ENCODE measurements at places on chromosomes 7 and 10. TPM values are rescaled to one million over a fixed set of nuclear protein-coding genes. Genes with fewer than 3 reads are reported as not detected.

DNA sequence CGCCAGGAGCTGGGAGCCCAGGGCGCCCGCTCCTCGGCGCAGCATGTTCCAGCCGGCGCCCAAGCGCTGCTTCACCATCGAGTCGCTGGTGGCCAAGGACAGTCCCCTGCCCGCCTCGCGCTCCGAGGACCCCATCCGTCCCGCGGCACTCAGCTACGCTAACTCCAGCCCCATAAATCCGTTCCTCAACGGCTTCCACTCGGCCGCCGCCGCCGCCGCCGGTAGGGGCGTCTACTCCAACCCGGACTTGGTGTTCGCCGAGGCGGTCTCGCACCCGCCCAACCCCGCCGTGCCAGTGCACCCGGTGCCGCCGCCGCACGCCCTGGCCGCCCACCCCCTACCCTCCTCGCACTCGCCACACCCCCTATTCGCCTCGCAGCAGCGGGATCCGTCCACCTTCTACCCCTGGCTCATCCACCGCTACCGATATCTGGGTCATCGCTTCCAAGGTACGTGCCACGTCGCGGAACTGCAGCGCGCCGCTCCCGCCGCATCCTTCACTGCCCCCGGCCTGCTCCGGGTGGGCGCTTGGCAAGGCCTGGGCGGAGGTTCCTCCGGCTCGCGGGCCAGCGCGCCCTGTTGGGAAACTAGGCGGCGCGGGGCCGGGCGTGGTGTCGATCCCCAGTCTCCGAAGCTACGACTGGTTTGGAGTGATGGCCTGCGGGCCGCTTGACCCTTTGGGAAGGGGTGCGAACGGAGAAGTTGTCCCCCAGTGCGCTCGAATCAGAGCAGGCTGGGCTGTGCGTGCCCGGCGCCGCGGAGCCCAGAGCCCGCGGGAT is 868 bp downstream of the EMX2 start:
- DNase-seq, result no peak

DNA sequence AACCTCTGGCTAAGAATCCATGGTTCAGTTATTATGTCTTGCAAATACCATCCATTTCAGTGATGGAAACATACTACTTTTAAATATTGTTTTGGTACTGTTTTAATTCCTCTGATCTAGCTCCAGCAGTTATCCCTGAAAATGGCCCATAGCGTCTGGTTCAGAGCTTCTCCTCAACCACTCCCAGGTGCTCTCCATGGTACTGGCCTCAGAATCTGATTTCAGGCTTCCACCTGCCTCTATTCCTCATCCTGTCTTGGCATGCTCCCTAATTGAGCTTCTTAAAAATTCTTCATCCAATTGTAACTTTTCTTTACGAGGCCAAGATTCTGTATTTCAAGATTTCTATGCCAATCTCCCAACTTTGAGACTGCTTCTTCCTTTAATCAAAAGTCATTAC is 236.3 kb downstream of the HTR7 start:
- DNase-seq, result no peak

GRCh38 chr10:1177936-1178335 is 121.8 kb downstream of the WDR37 start:
- no peak for DNase-seq

GRCh38 chr7:25696571-25696970 is 455.4 kb upstream of the NFE2L3 start:
- DNase-seq, result no peak

GRCh38 chr7:37410305-37411229 is 38.1 kb downstream of the ELMO1 start:
- no peak for DNase-seq

DNA sequence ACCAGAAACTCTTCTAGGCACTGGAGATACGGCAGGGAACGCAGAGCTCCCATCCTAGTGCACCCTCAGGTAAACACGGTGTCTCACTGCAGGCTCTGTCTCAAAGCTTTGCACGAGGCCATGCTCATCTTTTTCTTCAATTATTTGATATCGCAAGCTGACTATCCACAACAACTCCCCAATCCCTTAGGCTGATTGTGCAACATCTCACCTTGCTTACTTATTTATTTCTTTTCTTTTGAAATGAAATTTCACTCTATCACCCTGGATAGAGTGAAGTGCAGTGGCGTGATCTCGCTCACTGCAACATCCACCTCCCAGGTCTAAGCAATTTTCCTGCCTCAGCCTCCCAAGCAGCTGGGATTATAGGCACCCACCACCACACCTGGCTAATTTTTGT is 12.4 kb downstream of the ITIH2 start:
- no peak for DNase-seq

- DNase-seq, result no peak
Measured at GRCh38 chr10:48251525-48252353, 22.8 kb downstream of the FRMPD2 start.

DNA sequence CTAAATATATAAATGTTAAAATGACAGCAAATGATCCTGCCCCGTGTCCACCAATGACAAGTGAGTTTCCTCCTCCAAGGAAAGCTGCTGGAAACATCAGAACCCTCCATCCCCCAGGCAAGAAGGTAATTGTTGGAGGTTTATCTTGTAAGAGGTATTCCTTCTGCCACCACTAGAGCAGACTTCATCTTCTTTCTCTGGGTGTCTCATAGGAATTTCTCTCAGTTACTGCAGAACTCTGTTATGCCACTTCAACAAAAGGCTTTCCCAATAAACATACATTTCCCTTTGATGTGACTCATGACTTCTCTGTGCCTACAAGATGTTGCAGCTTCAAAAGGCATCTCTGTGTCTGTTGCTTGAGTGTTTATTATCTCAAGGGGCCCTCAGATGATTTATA is 279.1 kb downstream of the BMPER start:
- DNase-seq, result peak; percentile 30

GRCh38 chr10:17209881-17210280 is 8.4 kb upstream of the TRDMT1 start:
- no peak for DNase-seq

GRCh38 chr7:562789-563628 is 43.4 kb upstream of the PDGFA start:
- no peak for DNase-seq

GRCh38 chr10:92598321-92598720 is 5.4 kb downstream of the KIF11 start:
- DNase-seq, result no peak

- no peak for DNase-seq
Measured at GRCh38 chr7:23490357-23491135, 20.3 kb upstream of the IGF2BP3 start.

DNA sequence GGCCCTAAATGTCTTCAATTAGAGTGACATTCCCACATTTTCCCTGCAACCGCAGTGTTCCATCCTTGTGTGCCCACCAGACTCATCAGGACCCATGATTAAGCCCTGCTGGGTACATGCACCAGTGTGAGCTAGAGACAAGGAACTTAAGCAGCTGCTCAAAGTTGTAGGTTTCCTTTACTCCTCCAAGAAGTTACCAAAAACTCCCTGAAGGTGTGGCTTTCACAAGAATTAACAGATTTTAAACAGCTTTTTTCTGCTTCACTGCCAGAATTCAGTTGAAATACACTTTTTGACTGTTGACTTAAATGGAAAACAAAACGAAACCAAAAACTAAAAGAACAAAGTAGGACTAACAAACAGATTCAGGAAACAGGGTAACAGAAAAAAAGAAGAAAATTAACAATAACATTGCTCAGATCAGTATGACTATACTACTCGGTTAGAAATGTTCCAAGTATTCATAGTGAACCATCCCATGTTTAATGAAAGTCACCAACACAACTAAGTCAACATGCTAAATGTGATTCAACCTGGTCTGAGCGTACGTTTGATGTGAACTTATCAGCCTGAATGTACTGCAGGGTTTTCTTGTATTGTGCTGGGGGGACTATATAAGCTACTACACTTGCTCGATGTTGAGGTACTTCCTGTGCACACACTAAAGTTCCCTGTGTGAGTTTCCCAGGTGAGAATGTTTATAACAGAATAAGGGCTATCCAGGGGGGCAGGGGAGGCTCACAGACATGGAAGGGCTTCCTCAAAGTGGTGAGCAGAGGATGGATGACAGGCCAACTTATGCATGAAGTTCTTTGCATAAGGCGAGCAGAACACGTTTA is 22.2 kb downstream of the SLC37A3 start:
- DNase-seq, result no peak

- no peak for DNase-seq
Measured at GRCh38 chr7:108430664-108431063, 25.6 kb downstream of the NRCAM start.

GRCh38 chr7:2380461-2380860 is 22.9 kb upstream of the CHST12 start:
- no peak for DNase-seq

GRCh38 chr7:94050046-94050445 is 45.9 kb upstream of the BET1 start:
- no peak for DNase-seq

GRCh38 chr7:105963038-105963667 is at the start of gene CDHR3:
TSS of gene CDHR3 (plus strand) at chr7:105963264. CDS start at chr7:105963319, 55 bp downstream.
- DNase-seq, result no peak

- peak; percentile 37 for DNase-seq
Measured at GRCh38 chr7:98211221-98211675, at the start of gene BHLHA15. TSS of gene BHLHA15 (plus strand) at chr7:98211439. CDS start at chr7:98212310, 871 bp downstream.

The AS3MT gene
- 9.7 TPM for polyA plus RNA-seq

The ZNF487 gene
- 4.3 TPM for polyA plus RNA-seq

The C1GALT1 gene
- polyA plus RNA-seq, result 24.1 TPM

The NCAPG2 gene
- 54.0 TPM for polyA plus RNA-seq

The CLCN1 gene
- polyA plus RNA-seq, result 0.03 TPM

The SPDYE8 gene
- not detected for polyA plus RNA-seq

The SFTPA1 gene
- polyA plus RNA-seq, result not detected

The BTBD16 gene
- polyA plus RNA-seq, result 0.69 TPM

The ODAD2 gene
- polyA plus RNA-seq, result not detected

The CAMK1D gene
- 6.5 TPM for polyA plus RNA-seq

Measured in A549 (cell line).